ENCODE measurements at places on chromosomes 2 and 18.
A peak's percentile ranks its signal among the peaks of the same experiment; 100 is the strongest.

- DNase-seq = no peak
Observed at GRCh38 chr2:15905267-15905645, 35.1 kb upstream of the MYCN start.

DNA sequence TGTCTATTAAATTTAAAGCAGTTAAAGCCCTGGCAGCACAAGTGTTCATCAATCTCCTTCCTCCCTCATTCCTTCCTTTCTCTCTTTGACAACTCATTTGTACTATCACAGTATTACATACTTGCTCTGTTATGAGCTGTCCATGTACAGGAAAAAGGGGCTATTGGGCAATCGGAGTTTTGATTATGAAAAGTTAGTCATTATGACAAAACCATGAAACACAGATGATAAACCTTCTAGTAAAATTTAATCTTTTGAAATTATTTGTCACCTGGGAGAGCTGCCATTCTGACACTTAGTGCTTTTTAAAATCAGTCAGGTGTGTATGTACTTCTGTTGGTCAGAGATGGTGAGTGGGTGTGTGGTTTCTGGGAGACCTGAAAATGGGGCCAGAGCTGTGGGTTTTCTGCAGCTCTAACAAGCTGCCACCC is 39.4 kb downstream of the MAP4K4 start:
- DNase-seq = peak; percentile 71

DNA sequence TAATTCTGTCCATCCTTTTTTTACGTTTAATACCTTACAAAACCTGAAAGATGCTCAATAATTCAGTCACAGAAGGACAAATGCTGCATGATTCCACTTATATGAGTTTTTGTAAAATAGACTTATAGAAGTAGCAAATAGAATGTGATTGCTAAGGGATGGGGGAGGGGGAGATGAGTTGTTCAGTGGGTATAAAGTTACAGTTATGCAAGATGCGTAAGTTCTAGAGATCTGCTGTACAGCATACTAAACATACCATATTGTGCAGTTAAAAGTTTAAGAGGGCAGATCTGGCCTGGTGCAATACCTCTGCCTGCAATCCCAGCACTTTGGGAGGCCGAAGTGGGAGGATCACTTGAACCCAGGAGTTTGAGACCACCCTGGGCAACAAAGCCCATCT is 78.8 kb downstream of the TET3 start:
- no peak for DNase-seq

DNA sequence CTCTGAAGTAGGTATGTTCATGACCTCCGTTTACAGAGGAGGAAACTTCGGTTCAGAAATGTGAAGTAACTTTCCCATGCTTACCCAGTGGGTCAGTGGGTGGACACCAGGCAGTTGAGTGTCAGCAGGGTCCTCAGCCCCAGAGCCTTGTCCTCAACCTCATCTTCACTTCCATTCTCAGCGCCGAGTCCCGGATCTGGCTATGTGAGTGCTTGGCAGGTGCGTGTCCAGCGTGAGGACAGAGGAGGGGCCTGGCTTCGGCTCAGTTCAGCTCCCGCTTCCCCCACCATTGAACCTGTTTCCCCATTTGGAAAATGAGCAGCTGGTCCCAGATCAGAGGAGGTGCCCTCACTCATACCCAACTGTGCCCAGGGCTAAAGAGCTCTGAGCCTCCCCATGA is 267.6 kb downstream of the ATAD2B start:
- DNase-seq = no peak

DNA sequence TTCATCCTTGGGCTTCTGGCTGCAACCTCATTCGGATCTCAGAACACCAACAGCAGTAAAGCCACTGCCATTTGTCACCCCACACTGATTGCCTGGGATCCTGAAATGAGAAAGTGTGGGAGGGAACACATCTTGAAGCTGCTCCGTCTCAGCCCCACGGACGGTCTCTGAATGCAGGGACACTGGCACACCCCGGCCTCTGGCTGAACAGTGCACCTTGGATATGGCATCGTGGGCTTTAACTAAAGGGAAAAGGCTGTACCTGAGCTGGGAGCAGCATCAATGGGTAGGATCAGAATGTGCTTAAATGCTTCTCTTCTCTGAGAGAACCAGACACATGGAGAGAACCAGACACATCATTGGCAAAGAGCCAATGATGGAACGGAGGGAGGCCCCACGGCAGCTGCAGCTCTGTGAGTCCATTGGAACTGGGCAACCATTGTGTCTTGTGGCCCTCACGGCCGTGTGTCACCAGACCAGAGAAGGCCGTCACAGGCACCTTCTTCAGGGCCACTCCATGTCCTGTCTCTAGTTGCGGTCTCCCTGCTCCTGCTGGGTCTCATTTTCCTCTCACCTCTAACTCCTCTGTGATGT is 193.4 kb upstream of the MYT1L start:
- DNase-seq = no peak

DNA sequence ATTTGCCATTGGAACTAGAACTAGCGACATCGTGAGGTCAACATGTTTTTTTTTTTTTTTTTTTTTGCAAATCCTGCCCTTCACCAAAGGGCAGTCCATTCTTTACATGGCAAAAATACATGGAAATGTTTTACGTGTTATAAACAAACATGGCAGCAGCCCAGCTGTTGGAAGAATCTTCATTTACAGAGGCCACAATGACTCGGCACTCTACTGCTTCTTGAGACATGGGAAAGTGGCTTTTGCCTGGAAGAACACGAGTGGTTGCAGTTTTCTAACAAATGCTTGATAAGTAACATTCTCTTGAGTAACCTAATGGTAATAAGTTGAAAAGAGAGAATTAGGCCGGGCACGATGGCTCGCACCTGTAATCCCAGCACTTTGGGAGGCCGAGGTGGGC is 22.8 kb upstream of the POLR1B start:
- peak; percentile 41 for DNase-seq

All from mesenchymal stem cell (in vitro differentiated cells and primary cell).